Left renal pelvis (tissue), 4 donors: ENCODE measurements at places on chromosomes 16 and 17. TPM values are rescaled to one million over a fixed set of nuclear protein-coding genes. Genes with fewer than 3 reads are reported as not detected.

CARD14 gene
- polyA plus RNA-seq, result 1.7 TPM

TMEM132E gene
- polyA plus RNA-seq, result 3.7 TPM

TNFSF13 gene
- polyA plus RNA-seq, result 15.7 TPM

PLEKHH3 gene
- polyA plus RNA-seq, result 12.1 TPM

RAMP2 gene
- polyA plus RNA-seq, result 97.7 TPM

TPSB2 gene
- not detected for polyA plus RNA-seq

SLC52A1 gene
- polyA plus RNA-seq, result 0.05 TPM

IL32 gene
- polyA plus RNA-seq, result 37.2 TPM

MYH3 gene
- 2.1 TPM for polyA plus RNA-seq

OSGIN1 gene
- 0.50 TPM for polyA plus RNA-seq

SLC22A31 gene
- polyA plus RNA-seq, result 1.1 TPM
